Gastrocnemius medialis (tissue), 4 donors: ENCODE measurements at places on chromosomes 11 and 22.

GRCh38 chr22:24588757-24589481 is 4.0 kb downstream of the LRRC75B start:
- DNase-seq = no peak
- H3K36me3 ChIP-seq = no peaks in the 10 kb centered on the region
- H3K27me3 ChIP-seq = no peaks in the 10 kb centered on the region
- H3K27ac ChIP-seq = no peak overlapping the region

DNA sequence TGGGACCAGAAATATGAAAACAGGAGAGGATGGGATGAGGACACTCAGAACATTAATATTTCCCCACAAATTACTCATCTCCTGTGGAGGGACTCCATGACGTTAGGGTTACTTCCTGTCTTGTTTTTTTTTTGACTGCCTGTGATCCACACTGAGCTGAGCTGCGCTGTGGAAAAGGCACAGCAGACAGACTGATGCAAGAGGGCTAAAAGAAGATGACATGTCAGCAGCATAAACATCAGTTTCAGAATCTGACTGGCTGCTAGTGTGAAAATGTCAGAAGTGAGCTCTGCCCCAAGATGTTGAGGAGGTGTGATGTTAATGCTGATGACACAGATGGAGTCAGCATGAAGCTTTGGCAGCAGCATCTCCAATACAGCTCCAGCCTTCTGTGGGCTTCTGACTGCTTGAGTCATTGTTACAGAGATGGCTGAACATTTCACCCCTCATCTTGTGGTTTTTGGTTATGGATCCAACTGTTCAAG is 286.8 kb downstream of the BLID start:
- no peaks in the 10 kb centered on the region for H3K27me3 ChIP-seq
- H3K36me3 ChIP-seq = no peaks in the 10 kb centered on the region
- H3K4me1 ChIP-seq = no peaks in the 10 kb centered on the region

DNA sequence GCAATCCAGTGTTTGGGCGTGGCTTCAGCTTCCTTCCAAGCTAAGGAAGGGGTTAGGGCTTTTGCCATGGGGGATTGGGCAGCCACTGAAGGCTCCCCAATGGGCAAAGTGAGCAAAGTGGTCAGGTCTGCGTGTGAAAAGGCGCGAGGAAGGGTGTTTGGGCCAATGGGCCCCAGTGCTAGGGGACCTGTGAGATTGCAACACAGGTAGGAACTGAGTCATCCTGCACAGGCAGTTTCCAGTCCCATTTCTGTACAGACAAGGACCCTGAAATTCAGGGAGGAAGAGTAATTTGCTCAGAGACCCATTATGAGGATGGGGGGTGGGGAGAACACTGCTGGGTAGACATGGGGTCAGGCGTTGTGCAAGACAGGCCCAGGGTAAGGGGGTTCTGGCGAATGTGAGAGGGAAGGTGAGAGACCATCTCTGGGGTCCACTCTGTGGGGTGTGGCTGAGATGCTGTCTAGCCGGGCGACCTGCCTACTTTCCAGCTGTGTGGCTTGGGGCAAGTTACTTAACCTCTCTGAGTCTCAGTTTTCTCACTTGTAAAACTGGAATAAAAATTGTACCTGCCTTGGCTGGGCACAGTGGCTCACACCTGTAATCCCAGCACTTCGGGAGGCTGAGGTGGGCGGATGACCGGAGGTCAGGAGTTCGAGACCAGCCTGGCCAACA is 7.3 kb downstream of the CCDC88B start:
- no peak for DNase-seq
- H3K36me3 ChIP-seq = no peaks in the 10 kb centered on the region
- H3K4me3 ChIP-seq = no peak overlapping the region
- no peak overlapping the region for H3K27ac ChIP-seq
- no peaks in the 10 kb centered on the region for H3K27me3 ChIP-seq

GRCh38 chr11:72127923-72128322 is 7.6 kb upstream of the FOLR3 start:
- DNase-seq = no peak
- H3K27me3 ChIP-seq = no peaks in the 10 kb centered on the region
- H3K36me3 ChIP-seq = no peaks in the 10 kb centered on the region
- H3K4me3 ChIP-seq = no peak overlapping the region
- H3K4me1 ChIP-seq = no peaks in the 10 kb centered on the region

GRCh38 chr11:109853156-109853776 is 239.9 kb upstream of the ZC3H12C start:
- no peak overlapping the region for H3K4me3 ChIP-seq
- no peaks in the 10 kb centered on the region for H3K27me3 ChIP-seq
- H3K36me3 ChIP-seq = no peaks in the 10 kb centered on the region
- DNase-seq = no peak
- H3K4me1 ChIP-seq = no peaks in the 10 kb centered on the region
- no peak overlapping the region for H3K27ac ChIP-seq

- no peaks in the 10 kb centered on the region for H3K27me3 ChIP-seq
- no peaks in the 10 kb centered on the region for H3K36me3 ChIP-seq
- H3K4me1 ChIP-seq = no peaks in the 10 kb centered on the region
- no peak overlapping the region for H3K27ac ChIP-seq
Observed at GRCh38 chr11:87339416-87339815, 301.7 kb downstream of the TMEM135 start.

DNA sequence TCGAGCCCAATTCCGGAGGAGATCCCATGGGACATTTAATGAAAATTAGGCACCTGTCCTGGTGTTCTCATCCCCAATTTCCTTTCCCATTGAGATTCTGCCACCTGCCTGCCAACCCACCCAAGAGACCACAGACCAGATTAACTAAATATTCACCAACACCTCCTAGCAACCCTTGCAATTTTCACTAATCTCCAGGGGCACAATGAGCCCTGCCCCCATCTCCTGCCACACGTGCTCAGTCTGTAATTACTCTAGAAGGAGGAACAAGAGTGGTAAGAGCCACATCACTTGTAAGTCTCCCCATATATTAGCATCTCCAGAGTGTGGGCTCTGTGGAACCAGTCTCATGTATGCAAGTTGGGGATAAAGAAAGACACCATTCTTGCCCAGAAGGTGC is 38.0 kb downstream of the IL18BP start:
- no peaks in the 10 kb centered on the region for H3K36me3 ChIP-seq
- no peaks in the 10 kb centered on the region for H3K27me3 ChIP-seq
- H3K4me1 ChIP-seq = peaks cover 60% of the 10 kb centered on the region
- no peak for DNase-seq

- no peaks in the 10 kb centered on the region for H3K27me3 ChIP-seq
- no peak overlapping the region for H3K27ac ChIP-seq
- no peaks in the 10 kb centered on the region for H3K4me1 ChIP-seq
- H3K4me3 ChIP-seq = no peak overlapping the region
- no peaks in the 10 kb centered on the region for H3K36me3 ChIP-seq
Observed at GRCh38 chr11:91243630-91244029, 981.0 kb upstream of the FAT3 start.

- H3K27ac ChIP-seq = no peak overlapping the region
- H3K4me3 ChIP-seq = no peak overlapping the region
- no peaks in the 10 kb centered on the region for H3K4me1 ChIP-seq
Observed at GRCh38 chr22:20638507-20638870, 131.1 kb downstream of the MED15 start.

- H3K27me3 ChIP-seq = no peaks in the 10 kb centered on the region
- H3K4me1 ChIP-seq = no peaks in the 10 kb centered on the region
- H3K27ac ChIP-seq = no peak overlapping the region
- H3K36me3 ChIP-seq = no peaks in the 10 kb centered on the region
- no peak overlapping the region for H3K4me3 ChIP-seq
Observed at GRCh38 chr22:40904101-40904500, 42.2 kb upstream of the DNAJB7 start.

GRCh38 chr22:43534916-43535315 is 123.1 kb downstream of the MPPED1 start:
- no peaks in the 10 kb centered on the region for H3K4me1 ChIP-seq
- H3K27me3 ChIP-seq = no peaks in the 10 kb centered on the region
- H3K4me3 ChIP-seq = no peak overlapping the region
- H3K27ac ChIP-seq = no peak overlapping the region
- H3K36me3 ChIP-seq = no peaks in the 10 kb centered on the region
- DNase-seq = no peak

DNA sequence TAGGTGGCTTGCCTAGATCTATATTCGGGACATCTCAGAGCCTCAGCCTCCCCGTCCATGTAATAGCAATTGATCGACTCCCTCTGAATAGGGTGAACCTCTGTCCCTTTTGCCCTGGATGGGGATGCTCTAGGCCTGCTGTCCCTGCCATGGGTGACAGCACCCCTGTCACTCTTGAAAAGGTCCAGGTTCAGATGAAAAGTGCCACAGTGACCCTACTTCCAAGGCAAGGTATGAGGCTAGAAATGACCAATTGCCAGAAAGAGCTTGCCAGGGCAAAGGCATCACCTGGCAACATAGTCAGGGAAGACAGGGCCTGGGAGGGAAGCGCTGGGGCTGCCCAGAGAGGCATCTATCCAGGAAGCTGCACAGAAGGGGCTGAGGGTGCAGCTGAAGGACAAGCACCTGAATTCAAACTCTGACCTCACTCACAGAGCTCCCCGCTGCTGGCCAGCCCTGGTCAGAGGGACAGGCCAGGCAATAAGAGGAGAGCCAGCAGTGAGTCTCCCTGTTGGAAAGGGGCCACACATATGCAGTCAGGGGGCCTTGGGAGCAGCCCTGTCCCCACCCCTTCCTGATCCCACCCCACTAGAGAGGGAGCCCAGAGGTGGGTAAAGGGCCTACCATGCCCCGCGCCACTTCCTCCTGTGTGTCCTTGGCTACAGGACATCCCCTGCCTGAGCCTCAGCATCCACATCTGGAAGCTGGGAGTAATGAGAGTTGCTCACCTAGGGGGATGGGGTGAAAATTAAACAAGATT is 9.0 kb upstream of the APOBEC3A start:
- H3K27ac ChIP-seq = no peak overlapping the region
- no peak overlapping the region for H3K4me3 ChIP-seq
- H3K27me3 ChIP-seq = peaks cover 34% of the 10 kb centered on the region
- no peaks in the 10 kb centered on the region for H3K36me3 ChIP-seq
